NCI-H1417 treated with DMSO at 0.1 percent for 48 hours (cell line): ENCODE measurements at places on chromosomes 12 and 14.

GRCh38 chr14:87184180-87184579, 808.8 kb downstream of the GALC start:
- no peak for DNase-seq

GRCh38 chr12:65125247-65125646, 4.1 kb upstream of the WIF1 start:
- no peak for DNase-seq

DNA sequence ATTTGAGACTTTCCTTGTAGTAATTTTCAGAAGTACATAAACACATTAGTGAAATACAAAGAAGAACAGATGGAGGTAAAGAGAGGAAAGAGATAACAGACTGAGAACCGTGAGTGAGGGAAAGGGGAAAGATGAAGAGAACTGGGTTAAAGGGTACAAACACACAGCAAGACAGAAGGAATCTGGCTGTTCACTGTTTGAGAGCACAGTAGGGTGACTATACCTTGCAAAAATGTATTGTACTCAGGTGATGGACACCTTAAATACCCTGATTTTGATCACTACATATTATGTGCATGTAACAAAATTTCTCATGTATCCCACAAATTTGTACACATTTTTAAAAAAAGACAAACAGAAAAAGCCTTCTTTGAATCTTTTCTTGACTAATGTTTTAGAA, 2.7 kb upstream of the TRHDE start:
- no peak for DNase-seq

DNA sequence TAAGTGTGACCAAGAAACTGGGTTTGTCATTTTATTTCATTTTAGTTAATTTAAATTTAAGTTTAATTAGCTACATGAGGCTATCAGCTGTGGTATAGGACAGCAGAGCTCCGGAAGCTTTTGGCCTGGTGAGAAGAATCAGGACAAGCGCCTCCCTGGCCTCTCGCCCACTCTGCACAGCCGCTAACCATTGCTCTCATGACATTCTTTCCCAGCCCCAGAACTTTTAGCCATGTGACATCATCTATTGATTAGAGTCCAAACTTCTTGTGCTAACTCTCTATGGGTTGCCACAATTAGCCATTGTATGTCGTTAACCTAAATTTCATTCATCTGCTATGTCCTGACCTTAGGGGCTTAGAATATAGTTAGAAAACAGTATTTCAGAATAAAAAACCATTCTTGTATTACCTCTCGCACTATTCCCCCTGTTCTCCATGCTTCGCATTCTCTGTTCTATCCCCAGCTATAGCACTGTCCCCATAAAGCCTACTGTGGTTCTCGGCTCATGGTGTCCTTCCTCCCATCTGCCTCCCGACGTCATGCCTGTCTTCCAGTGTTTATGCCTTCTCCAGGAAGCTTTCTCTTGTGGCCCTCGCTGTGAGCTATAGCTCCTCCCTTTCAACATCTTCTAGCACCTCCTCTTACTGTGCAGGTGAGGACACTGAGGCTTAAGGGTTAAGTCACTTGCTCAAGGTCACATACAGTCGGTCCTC, 23.5 kb downstream of the SSH1 start:
- no peak for DNase-seq

DNA sequence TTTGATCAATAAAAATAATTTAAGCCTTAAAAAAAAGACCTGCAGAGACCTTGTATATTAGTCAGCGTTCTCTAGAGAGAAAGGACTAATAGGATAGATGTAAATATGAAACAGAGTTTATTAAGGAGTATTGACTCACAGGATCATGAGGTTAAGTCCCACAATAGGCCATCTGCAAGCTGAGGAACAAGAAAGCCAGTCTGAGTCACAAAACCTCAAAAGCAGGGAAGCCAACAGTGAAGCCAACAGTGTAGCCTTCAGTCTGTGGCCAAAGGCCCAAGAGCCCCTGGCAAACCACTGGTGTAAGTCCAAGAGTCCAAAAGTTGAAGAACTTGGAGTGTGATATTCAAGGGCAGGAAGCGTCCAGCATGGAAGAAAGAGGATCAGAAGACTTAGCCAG, 66.3 kb downstream of the TBX5 start:
- no peak for DNase-seq

DNA sequence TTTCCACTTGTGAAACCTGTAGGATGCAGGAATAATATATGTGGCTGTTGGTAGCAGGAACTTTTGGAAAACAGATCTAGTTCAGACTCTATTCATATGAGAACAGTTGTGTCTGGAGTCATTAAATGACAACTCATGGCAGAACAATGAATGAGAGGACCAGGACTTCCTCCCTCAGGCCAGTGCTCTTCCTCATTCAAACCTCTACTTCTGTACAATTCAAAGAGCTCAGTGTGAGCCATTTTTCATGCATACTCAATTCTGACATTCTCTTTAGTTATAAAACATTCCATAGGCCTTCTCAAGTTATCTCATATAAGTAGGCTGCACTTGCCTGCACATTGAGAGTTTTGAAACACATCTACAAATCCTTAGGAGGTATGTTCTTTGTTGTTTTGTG, 1526.6 kb upstream of the FLRT2 start:
- DNase-seq, result no peak

DNA sequence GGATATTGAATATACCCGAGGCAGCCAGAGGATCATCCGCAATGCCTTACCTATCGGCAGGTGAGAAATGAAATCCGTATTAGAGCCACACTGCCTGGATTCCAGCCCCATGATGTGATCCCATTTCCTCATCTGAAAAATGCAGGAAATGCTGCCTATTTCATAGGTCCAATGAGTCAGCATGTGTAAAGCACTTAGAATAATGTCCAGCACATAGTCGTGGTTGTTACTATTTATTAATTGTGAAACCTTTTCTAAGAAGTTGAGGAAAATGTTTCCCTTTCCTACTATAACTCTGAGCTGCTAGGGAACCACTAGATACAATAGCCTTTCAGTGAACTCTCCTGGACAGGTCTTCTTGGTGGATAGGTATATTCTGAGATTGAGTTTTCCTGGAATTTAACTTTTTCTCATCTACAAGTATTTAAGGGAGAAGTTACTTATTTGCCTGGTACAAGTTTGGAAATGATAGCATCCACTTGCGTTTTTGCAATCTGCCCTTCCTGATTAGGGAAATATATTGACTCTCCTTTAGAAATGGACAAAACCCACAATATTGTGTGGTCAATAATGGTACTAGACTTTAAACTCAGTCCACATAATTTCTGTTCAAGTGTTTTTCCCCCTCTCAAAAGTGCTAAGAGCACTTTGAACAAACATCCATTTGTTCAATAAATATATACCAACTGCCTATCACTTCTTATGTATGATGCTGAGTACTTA, 12.2 kb downstream of the POLR3B start:
- DNase-seq, result no peak

DNA sequence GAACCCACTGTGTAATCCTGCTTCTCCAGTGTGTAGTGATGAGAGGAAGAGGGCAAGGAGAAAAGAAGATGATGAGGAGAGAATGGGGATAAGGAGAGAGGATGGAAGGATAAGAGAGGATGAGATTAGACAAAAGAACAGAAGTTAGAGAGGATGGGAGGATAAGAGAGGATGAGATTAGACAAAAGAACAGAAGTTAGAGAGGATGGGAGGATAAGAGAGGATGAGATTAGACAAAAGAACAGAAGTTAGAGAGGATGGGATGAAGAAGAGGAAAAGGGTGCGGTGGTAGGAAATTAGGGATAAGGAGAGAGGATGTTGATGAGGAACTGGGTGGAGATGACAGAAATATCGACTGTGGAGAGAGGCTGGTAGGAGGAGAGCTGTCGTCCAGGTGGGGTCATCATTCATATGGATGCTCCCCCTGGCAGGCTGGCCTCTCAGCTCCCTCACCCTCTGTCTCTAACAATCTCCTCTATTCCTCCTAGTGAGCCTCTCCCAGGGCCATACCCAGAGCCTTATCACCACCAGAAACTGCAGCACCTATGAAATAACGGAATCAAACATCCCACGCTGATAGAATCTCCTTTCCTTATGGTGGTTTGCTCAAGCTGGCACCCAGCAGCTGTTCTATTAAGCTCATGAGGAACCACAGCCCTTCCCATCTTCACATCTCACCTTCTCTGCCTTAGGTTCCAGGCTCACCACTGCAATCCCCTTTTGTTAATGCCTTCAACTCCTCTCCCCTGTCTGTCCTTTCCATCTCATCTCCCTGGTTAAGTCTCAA, 6.0 kb upstream of the CIROP start:
- DNase-seq, result no peak

- no peak for DNase-seq
Measured at GRCh38 chr14:65062096-65063075, 39.9 kb downstream of the MAX start.

GRCh38 chr14:98233656-98234055, 1038.3 kb downstream of the BCL11B start:
- DNase-seq, result no peak

- peak; percentile 72 for DNase-seq
Measured at GRCh38 chr12:68040450-68041075, 51.3 kb downstream of the IFNG-AS1 start.
